NCI-H1092 (cell line): ENCODE measurements at places on chromosomes 7 and 10.

GRCh38 chr10:85611746-85612377, 754.7 kb downstream of the GRID1 start:
- no peak for DNase-seq

DNA sequence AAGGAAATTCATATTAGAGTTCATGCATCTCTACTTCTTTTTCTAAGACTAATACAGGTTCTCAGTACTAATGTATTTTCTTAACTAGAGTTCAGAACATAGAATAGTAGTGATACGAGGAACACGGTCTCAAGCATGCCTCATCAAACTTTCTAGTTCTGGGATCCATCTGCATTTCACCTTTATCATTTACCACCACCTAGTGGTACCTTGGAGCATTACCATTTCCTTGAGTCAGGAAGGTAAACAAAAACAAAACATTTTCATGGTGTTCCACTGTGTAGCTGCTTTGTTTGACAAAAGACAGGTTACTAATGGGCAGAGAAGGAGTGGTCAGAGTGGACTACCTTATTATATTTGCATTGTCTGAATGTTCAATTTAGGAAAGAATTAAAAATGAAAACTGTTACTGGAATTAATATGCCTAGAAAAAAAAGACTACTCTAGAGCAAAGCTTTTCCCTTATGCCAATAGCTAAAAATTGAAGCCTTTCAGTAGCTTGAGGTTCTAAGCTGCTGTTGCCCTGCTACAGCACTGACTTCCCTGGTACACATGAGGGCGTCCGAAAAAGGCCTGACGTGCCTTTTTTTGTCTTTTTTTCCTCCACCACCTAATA, 44.5 kb downstream of the STARD3NL start:
- peak; percentile 21 for DNase-seq

- no peak for DNase-seq
Measured at GRCh38 chr7:109261781-109262180, 692.1 kb downstream of the DNAJB9 start.

DNA sequence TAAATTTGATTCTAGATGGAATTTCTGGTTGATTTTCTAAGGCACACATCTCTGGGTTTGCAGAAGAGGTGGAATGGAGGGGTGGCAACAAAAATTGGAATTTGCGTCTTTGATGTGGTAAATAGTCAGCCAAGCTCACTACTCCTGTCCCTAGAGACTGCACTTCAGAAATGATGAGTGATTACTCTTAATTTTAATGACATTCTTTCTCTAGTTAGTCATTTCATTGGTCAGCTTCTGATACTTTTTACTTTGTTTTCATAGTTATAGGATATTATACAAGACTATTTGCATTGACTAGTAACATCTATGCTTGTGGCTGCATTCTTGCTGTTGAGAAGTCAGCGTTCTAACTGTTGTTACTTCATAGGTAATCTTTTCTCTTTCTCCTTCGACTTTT, 658.3 kb downstream of the SUGCT start:
- no peak for DNase-seq

DNA sequence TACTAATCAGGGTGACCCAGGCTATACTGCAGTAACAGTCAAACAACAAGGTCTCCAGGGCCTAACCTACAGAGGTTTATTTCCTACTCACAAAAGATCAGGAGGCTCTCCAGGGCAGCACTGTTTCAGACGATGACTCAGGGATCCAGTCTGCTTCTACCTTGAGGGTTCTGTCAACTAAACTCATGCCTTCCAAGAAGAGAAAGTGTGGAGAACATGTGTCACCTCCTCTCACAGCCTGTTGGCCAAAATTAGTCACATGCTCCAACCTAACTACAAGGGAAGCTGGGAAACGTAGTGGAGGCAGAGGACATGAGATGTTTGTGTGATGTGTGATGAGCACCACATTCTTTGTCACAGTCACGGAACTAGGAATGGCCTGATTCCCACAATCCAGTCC, 14.7 kb upstream of the INA start:
- DNase-seq, result no peak

DNA sequence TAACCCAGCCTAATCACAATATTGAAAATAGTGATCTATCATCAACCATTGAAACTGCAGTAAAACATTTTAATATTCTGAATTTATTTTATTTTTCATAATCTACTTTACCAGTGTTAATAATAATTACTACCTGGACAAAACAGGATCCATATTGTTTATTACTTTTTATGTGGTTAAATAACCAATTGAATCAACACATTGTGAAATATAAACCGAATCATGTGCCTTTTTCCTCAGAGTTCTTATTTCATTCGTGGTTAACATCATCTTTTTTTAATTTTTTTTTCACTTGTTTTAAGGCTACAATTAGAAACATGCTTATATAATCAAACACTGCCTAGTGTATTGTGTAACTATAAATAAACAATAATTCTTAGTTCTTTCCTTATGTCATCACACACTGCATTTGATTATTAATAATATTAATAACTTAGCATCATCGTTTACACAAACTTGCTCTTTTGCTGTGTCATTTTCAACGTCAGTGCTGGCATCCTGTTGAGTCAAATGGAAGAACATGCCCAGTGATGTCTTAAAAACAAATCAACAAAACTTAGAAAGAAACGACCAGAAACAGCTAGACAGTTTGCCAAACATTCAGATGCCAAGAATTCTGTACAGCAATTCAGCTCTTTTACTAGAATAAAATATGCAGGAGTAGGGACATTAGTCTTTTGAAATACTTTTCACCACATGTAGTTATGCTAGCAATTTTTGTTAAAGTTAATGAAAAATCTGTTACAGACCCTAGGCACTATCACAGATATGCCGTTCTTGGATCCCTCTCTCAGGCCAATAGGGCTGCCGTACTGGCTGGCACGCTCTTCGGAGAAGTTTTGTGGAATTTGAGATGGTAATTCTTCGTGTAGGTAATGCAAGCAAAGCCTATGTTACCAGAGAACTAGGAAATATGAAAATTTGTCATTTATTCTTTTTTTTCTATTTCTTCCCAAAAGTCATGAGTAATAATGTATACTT, 330.4 kb upstream of the SEMA3A start:
- DNase-seq, result no peak

- DNase-seq, result no peak
Measured at GRCh38 chr10:3672220-3672619, 112.8 kb downstream of the KLF6 start.

- DNase-seq, result no peak
Measured at GRCh38 chr7:123724817-123725253, 24.0 kb downstream of the WASL start.

DNA sequence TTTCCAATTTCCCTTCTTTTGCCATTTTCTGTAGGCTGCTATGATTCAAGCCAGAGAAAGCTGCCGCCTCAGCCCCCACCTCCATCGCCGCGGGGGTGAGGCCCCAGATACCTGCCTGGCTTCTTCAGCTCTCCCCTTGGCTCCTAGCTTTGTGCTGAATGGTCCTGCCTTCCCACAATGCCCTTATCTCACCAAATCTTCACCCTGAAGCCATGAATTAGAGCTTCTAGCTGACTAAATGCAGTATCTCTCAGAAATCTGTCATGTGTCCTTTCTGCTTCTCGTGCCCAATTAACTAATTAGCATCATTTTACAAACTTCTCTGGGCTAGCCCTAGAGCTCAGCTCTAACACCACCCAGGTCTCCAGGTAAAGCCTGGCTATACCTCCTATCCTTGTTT, 32.2 kb upstream of the GPNMB start:
- DNase-seq, result no peak

- DNase-seq, result no peak
Measured at GRCh38 chr7:90625051-90625450, 28.9 kb downstream of the CDK14 start.

- DNase-seq, result no peak
Measured at GRCh38 chr7:50553973-50554372, 11.2 kb downstream of the DDC start.

GRCh38 chr10:4334015-4334414, 492.0 kb upstream of the AKR1E2 start:
- no peak for DNase-seq

DNA sequence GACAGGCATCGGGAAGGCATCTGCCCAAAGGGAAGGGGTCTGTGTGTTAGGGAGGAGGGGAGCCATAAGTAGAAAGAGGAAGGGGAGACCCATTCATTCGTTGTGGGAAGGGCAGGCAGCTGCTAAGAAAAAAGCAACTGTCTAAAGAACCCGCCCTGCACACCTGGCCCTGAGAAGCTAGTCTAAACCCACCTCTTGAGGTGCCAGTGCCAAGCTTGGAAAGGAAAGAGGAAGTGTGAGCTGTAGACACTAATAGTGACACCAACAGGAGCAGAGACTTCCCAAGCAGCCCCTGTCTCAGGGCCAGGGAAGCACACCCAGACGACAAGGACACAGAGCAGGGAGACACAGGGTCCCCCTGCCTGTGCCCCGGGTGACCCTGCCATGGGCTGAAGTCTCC, 40.8 kb upstream of the PRSS58 start:
- DNase-seq, result no peak

DNA sequence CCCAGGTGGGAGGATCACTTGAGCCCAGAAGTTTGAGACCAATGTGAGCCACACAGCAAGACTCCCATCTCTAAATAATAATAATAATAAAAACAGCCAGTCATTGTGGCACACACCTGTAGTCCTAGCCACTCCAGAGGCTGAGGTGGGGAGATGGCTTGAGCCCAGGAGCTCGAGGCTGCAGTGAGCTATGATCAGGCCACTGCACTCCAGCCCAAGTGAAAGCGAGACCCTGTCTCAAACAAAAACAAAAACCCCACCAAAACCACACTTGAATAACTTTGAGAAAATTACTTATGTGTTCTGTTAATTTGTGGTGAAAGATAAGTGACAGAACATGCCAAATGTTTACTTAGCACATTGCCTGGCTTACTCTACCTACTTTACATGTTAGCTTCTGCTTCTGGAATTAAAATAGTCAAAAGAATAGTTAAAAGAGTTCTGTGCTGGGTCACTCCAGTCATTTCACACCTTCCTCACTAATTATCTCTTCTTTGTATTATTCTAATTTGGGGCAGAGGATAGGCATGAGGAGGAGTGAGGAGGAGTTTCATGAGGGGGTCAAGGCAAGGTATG, 9.8 kb downstream of the TMEM60 start:
- DNase-seq, result no peak

DNA sequence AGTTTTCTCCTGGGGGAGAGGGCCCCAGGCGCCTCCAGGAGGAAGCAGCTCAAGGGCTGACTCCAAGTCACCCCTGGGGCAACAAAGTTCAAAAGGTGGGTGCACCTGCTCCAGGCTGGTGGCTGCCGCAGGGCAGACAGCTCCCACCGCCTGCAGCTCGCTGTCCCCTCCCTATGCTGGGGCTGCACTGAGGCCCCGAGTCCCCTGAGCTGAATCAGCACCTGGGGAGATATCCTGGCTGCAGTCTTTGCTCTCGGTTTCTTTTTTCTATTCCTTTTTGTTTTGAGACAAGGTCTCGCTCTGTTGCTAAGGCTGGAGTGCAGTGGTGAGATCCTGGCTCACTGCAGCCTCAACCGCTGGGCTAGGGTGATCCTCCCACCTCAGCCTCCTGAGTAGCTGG, 183.4 kb downstream of the DNAJB6 start:
- no peak for DNase-seq

DNA sequence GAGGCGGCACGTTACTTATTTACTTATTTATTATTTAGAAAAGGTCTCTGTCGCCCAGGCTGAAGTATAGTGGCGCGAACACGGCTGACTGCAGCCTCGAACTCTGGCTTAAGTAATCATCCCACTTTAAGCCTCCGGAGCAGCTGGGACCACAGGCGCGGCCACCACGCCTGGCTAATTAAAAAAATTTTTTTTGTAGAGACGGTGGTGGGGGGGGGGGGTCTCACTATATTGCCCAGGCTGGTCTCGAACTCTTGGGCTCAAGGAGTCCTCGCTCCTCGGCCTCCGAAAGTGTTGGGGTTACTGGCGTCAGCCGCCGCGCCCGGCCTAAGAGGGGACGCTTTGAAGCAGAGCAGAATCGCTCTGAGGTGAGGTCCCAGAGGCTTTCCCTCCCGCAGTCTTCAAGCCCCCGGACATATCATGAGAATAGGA, 675 bp upstream of the FRAT2 start:
- DNase-seq, result no peak

- no peak for DNase-seq
Measured at GRCh38 chr7:93145354-93145753, 2.8 kb downstream of the SAMD9L start.

GRCh38 chr7:1591876-1592275, 22.0 kb upstream of the PSMG3 start:
- DNase-seq, result no peak

- no peak for DNase-seq
Measured at GRCh38 chr7:5211730-5212482, 21.9 kb downstream of the WIPI2 start.
